ENCODE measurements at places on chromosomes 4 and X.

- DNase-seq, result no peak
Measured at GRCh38 chrX:47620303-47620685, 637 bp upstream of the SYN1 start.

GRCh38 chr4:61200916-61201526, 895 bp downstream of the ADGRL3 start:
- no peak for DNase-seq

DNA sequence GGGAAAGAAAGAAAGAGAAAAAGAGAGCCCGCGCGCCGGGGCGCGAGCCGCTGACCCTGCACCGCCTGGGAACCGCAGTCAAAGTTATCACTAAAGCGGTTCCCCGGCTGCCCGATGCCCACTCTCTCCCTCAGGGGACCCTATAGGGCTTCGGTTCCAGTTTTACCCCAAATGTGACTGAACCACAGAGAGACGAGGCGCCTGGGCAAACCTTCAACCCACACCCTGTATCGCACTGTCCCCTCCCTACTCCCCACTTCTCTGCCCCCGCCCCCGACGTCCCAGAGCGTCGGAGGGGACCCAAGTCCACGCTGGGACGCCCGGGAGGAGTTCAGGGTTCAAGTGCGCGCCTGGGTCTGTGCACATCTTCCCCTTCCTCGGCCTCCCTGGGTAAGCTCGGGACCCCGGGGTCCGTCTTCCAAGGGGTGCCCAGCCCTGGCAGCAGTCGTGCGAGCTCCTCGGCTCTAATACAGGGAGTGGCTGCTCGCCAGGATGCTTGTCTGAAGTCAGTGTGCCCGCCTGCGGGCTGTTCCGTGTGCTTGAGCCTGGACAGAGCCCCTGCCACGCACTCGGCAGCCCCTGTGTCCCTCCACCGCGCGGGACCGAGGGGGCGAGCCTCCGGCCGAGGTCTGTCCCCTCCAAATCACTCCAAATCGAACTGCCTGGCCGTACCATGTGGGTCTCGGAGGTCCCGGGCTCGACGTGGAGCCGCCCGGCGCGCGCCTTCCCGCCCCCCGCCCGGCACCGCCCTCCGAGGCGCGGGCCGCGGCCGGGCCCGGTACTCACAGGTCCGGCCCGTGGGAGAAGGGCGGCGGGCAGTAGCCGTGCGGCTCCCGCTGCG, 960 bp downstream of the TRPC3 start:
- peak; percentile 66 for DNase-seq

- DNase-seq, result no peak
Measured at GRCh38 chrX:41353985-41354384, 20.0 kb downstream of the DDX3X start.

- peak; percentile 43 for DNase-seq
Measured at GRCh38 chr4:6410068-6410467, 62.3 kb downstream of the PPP2R2C start.

Data from upper lobe of right lung (tissue), 1 donor.